T-cell (primary cell): ENCODE measurements at places on chromosomes 3 and 15.

DNA sequence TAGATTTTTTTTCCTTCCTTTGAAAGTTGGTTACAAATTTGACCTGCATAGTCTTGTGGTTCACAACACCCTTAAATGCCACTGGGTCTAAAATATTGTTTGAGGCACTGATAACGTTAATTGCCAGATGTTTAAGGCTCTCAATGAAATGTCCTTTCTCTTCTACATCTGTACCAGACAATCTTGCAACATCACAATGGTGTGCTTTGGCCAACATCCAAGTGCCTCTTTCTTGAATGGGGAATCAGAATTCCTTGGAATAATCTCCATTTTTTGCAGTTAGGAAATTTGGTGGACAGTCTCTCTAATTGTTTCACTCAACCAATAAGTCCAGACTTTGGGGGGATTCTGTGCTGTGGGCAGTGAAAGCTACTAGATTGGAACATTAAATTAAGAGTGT, 26.0 kb upstream of the PEX5L start:
- DNase-seq: no peak

DNA sequence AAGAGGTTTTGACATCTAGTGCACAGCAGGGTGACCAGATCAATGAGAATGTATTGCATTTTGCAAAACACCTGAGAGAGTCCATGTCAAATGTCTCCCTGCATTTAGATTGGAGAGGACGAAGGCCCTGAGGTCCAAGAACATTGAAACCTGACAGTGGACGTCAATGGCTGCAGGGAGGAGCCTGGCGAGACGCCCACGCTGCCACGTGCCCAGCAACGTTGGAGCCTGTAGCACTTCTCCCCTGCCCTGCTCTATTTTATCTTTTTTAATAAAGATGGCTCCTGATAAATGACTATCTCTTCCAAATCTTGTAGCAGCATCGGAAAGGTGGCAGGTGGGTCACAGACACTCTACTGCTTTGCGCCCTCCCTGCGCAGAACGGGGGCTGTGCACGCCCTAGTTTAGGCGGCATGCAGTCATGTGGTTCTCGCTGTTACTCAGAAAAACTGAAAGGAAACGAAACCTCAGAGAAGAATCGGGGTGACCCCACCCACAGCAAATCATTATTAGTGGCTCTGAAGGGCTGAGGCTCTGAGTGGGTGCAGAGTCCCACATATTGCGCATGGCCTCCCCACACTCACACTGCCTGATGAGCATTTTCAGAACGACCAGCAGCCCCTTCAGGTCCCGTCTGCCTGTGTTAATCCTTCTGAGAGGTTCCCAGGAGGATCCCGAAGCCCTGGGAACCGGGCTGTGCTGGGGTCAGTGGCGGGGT, 62.5 kb upstream of the TAMM41 start:
- DNase-seq: no peak

GRCh38 chr15:48954538-48954937, 9.2 kb downstream of the SHC4 start:
- no peak for DNase-seq

- no peak for DNase-seq
Observed at GRCh38 chr3:195123281-195123691, 147.7 kb downstream of the XXYLT1 start.

- no peak for DNase-seq
Observed at GRCh38 chr3:167209011-167209410, 171.1 kb downstream of the ZBBX start.

DNA sequence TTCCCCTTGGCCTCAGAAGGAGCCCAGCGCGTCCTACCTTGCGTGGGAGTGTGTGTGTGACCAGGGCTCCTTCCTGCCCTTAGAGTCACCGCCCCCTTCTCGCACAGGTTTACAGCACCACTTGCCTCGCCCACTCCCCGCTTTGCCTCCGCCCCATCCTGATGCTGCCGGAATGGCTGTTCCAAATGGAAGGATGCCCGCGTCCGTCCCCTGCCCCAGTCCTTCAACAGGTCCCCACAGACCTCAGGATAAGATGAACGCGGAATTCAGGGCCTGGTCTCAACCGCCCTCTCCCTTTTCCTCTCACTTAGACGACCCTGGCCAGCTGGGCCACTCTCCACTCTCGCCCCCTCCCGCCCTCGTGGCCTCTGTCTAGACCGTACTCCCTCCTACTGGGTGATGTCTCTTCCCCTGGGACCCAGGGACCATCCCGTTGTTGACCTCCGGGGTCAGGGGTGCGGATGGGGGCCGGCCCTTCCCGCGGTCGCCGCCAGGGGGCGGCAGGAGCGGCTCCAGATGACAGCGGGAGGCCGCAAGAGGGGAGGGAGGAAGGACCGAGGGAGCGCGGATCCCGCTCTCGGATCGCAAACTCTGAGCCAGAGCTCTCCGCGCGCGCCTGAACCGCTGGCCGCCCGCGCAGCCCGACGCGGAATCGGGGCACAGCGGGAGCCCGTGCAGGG, at the start of gene THSD4:
Gene THSD4, plus strand, starts transcription at position 585 of the 680 bp plus-strand sequence.
- peak; percentile 2 for DNase-seq

- DNase-seq: no peak
Observed at GRCh38 chr3:121155028-121155427, 247.0 kb downstream of the STXBP5L start.

- DNase-seq: no peak
Observed at GRCh38 chr3:98645039-98645438, 51.6 kb upstream of the CPOX start.

DNA sequence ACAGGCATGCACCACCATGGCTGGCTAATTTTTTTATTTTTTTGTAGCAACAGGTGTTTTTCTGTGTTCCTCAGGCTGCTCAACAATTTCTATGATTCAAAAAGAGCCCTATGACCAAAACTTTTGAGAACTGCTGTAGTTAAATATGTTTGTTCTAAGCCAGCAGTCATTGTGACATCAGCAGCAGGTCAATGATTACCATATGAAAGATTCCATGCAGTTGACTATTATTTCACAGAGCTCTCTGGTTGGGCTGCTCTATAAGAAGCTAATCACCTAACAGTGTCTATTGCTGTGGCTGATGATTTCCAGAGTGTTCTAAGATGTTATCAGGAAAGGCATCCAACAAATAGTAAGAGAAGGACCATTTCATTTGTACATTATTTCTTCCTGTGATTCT, at the start of gene CCDC54:
Gene CCDC54, plus strand, starts transcription at position 289 of the 400 bp plus-strand sequence. CDS start 149 bp downstream, outside the sequence.
- no peak for DNase-seq

GRCh38 chr3:6679510-6679909, 181.4 kb upstream of the GRM7 start:
- no peak for DNase-seq

DNA sequence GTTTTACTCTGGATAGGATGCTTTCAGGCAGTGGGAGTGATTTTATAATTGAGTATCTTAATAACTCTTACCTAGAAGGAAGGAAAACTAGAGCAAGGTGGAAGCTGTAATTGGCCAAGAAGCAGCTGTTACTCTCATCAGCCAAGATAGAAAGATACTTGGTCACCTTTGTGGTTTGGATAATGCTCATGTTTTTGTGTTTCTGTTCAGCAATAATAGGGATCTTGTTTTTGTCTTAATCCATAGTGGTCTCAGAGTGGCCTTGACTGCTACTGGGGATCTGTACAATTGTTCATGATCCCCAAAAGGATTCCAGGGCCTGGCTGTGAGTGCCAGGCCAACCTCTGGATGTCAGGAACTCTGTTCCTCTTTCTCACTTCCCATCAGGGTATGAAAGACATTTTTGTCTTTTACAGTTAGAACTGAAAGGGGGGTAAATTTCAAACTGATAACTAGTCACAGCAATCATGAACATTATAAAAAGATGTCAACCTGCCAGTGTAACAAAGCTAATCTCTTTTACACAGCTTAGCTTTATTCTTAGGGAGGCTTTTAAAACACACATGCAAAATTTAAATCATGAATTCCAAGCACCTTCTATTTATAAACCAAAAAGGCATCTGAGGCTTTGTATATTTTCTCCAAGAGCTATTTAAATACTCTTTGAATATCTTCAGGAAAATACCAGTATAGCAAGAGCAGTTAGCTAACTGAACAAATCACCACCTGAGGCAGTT, 6.0 kb downstream of the UBL7 start:
- DNase-seq: no peak

DNA sequence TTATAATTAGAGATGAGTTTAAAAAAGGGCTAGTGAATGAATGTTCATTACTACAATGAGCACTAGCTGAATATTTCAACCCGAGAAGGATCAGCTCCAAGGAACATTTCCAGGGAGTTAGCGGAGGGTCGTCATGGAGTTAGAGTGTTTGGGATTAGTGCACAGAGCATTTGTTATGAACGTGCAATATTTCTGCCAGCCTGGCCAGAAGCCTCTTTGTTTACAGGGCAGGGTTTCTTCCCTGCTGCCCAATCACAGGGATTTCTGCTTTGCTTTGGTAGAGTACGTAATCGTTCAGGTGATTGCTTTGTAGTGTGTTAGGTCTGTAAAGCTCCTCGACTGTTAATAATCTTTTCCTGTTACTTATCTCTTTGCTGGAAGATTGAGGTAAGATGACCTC, 5.9 kb downstream of the CGNL1 start:
- no peak for DNase-seq

- no peak for DNase-seq
Observed at GRCh38 chr3:146653978-146654377, 48.8 kb upstream of the PLSCR5 start.

DNA sequence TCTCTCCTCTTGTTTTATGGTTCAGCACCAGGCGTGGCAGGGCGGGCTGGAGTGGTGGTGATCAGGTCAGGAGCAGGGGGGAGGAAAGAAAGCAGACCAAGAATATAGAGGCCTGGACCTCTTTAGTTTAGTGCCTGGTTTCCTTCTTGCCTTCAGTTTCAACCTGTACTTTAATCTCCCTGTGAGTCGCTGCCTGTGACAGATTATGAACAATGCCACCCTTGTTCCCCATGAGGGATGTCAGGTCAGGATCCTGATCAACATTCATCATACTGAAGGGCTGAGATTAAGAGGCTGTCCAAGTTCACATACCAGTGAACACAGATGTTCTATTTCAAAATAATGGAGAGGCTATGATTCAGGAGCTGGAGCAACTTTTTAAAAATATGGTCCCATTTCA, 11.4 kb downstream of the ENTPD3 start:
- no peak for DNase-seq

GRCh38 chr15:67091980-67092677, 26.7 kb downstream of the SMAD3 start:
- no peak for DNase-seq

- DNase-seq: no peak
Observed at GRCh38 chr3:151075869-151076562, 9.4 kb upstream of the MED12L start.

DNA sequence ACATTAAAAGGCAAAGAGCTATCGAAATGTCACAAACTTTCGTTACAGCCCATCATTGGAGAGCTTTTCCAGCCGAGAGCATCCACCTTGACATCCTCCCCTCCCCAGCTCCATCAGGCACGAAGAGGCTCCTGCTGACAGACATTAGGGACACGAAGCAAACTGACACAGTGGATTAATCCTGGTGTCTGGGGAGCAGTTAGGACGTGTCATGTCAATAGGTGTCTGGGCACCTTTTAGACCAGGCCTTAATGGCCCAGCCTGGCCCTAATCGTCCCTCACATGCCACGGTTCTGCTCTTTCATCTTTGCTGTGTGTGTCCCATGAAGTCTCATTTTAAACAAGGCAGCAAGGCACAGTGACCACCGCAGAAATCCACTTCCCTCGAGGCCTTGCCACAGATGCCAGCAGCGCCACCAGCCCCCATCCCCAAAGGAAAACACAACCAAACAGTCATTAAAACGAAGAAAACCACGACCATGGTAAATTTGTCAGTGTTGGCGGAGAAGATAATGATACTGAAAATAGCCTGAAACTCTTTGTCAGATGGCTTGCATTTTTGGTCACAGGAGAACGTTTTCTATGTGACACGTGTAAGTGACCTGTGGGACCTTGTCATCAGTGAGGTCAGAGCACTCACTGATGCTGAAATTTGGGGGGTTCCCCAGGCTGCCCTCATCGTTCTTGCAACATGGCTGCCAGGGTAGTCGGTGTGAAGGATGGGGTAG, 16.3 kb upstream of the PCSK6 start:
- no peak for DNase-seq

GRCh38 chr3:126124896-126125295, 41.0 kb upstream of the SLC41A3 start:
- no peak for DNase-seq

- no peak for DNase-seq
Observed at GRCh38 chr3:40780925-40781406, 256.2 kb downstream of the ZNF621 start.

DNA sequence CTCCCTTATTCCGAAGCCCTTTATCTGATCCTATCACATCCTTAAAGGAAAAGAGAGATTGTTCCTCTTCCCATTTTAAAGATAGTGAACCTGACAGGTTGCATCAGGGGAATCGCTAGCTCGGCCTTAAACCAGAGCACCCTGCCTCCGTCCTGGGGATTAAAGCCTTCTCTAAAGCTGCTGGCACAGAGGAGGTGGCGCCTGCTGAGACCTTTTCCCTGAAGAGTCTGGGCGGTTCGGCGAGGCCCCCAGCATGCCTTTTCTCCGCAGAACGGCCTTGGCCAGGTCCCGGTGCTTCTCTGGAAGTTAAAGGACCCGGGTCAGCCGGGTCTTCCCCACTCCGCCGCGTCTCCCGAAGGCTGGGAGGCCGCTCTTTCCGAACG, 593 bp downstream of the FAM219B start:
- peak; percentile 9 for DNase-seq

DNA sequence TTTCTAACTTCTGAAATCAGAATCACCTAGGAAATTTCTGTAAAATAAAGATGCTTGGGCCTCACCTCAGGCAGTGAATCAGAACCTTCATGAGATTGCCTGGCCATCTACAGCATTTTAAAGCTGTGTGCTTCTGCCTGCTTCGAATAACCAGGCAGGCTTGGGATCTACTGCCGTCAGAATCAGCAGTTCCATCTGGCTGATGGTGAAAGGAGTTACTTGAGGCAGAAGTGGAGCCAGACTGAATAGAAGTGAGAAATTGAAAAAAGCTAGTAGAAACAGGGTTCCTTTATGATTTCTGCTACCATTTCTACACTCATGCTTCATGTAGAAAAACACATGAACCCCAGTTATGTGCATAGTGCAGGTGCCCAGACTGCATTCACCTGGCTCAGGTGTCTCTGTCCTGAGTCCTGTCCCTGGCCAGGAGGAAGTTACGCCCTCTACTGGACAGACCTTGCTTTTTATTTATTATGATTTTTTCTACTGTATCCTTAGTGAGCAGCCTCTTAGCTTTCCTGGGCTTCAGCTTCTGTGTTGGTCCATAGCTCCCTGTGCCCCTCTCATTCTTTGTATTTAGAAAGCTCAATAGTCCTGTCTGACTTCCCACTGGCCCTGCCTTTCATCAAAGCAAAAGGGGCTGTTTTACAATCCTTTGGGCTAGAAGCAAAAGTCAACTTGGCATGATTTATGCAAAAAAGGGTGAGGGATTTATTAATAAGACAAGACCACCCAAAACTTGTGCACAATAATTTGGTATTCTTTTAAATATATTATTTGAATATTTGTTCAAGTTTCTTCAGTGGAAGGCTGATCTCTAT, 200.8 kb upstream of the GOLGA6L4 start:
- no peak for DNase-seq

GRCh38 chr15:94270570-94270969, 39.2 kb downstream of the MCTP2 start:
- DNase-seq: no peak

- no peak for DNase-seq
Observed at GRCh38 chr3:164851905-164852304, 226.4 kb downstream of the SI start.
